ENCODE measurements at places on chromosomes 1 and 21.

- no peak for DNase-seq
These were observed 1.8 kb downstream of the NHLH2 start for GRCh38 chr1:115839029-115839678.

DNA sequence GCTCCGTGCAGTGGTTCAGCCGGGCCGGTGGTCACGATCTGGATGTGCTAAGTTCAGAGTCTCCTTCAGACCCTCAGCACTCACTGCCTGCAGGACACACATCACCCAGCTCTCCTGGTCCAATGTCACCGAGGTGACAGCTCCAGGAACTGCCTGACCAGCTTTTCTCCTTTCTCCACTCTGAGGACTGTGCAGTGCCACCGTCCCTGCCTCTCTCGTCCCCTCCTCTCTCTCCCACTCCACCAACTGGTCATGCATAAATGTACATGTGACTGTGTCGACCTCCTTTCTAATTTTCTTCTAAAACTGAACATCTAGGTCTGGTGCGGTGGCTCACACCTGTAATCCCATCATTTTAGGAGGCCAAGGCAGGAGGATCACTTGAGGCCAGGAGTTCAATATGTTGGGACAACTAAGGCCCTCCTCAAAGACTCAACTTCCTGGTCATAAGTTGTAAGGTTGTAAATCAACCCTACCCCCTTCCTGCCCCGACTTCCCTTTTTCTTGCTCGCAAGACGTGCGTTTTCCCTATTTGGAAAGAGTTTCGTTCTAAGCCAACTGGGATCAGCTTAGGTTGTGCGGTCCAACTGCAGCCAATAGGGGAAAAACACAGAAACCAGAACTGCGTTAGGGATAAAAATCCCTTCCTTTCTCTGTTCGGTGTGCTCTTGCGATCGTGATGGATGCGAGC, 53.1 kb downstream of the MEGF6 start:
- DNase-seq = no peak

DNA sequence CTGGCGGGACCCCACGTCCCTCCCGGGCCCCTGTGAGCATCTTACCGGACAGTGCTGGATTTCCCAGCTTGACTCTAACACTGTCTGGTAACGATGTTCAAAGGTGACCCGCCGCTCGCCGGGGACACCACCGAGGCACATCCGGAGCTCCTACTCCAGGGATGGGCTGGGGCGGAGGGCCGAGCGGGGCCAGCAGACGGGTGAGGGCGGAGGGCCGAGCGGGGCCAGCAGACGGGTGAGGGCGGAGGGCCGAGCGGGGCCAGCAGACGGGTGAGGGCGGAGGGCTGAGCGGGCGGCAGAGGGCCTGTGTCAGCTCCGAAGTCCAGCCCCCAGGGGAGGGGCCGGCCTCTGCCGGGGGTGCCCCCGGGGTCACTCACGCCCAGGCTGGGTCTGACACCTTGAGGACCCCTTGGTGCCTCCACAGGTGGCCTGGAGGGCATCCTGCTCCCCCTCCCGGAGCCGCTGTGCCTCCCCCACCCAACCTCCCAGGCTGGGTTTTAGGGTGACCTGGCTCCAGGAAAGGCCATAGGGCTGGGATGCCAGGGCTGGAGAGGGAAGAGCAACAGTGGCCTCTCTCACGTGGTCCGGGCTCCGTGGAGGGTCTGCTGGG, 5.7 kb upstream of the TTLL10 start:
- no peak for DNase-seq

DNA sequence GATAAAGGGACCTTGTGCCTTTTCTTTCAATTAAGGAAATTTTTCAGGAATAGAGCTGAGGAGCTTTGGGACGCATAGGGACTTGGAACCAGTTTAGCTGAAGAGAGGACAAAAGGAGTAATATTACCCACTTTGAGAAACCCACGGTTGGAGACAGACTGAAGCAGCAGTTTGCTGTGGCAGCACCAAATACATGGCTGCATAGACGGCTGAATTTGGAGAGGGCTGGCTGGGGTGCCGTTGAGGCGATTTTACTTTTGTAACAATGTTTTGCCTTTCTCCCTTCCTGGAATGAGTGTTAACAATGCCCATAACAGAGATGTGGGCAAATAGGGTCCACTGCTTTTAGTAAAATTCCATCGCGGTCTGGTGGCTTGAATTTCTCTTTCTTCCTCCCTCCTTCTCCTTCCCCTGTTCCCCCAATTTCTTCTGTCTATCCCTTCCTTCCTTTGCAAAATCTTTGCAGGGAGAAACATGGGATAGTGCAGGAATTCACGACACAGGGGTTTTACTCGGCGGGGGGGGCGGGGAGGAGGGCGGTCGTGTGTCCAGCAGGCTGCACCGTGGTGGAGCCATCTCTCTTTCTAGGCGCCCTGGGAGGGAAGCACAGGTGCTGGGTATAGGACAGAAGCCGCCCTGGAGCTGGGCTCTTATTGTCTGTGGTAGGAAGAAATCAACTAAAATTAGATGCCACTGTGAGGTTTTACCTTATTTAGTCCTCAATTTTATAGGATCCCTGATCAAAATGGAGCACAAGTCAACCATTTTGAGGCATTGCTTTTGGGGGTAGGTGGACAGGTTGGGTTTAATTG, 6.8 kb downstream of the LHX4 start:
- DNase-seq = no peak

DNA sequence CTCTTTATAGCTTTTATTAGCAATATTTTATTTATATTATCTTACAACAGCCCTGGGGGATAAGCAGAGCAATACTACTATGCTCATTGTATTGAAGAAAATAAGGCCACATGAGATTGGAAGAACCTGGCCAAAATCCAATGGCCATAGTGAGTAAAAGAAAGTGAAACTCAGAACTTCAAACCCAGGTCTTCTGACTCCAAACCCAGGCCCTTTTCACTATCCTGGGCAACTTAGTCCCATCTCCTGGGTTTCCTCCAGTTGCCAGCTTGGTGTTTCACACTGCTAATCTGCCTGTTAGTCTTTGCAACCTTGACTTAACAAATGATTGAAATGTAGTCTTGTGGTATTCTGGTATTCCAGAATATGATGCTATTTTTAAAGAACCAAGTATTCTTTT, 22.4 kb upstream of the EXO1 start:
- DNase-seq = no peak

GRCh38 chr1:82168482-82168881, 367.7 kb downstream of the ADGRL2 start:
- DNase-seq = no peak

DNA sequence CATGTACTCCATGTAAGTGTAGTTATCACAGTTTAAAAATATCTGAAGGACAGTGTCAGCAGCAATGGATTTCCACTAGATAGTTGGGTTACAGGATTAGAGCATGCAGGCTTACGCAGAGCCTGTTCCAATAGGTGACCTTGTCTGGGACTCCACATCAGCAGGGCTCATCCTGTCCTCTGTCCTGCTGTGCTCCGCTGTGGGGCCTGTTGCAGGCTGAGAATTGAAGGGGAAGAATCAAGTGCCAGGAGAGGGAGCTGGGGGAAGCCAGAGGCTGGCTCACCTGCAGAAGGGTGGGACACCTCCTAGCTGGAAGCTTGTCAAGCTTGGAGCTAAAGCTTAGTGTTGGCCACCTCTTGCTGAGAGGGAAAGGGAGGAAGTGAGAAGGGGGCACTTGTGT, 62.8 kb downstream of the XCL2 start:
- no peak for DNase-seq

DNA sequence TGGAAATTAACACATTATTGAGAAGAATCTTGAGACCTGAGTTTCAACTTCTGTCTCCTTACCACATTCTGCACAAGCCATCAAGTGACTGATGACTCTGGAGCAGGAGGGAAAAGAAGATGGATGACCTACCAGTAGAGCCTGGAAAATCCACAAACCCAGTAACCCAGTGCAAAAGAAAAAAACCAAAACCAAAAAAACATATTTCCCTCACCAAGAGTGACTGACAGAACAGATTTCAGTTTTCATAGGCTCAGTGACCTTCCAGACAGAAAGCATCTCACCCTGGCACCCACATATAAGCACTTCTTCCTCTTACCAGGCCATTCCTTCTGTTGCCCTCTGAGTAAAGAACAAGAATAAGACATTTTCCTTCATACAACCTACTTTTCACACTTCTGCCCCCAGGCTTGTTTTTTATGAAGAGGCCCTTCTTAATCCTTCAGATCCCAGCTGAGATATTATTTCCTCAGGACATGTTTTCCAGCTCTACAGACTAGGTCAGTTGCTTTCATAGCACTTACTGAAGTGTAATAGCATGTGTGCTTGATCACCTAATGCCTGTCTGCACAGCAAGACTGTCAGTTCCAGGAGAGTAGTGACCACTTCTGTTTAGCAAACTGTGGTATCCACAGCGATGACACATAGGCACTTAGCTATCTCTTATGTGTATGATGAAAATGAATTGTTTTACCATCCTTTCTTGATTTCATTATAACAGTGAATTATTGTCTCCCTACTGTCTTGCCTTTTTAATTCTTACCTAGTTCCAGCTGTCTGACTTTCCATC, 4.0 kb downstream of the TSACC start:
- DNase-seq = no peak

- DNase-seq = no peak
These were observed 41.3 kb upstream of the TNFSF4 start for GRCh38 chr1:173248247-173248940.

DNA sequence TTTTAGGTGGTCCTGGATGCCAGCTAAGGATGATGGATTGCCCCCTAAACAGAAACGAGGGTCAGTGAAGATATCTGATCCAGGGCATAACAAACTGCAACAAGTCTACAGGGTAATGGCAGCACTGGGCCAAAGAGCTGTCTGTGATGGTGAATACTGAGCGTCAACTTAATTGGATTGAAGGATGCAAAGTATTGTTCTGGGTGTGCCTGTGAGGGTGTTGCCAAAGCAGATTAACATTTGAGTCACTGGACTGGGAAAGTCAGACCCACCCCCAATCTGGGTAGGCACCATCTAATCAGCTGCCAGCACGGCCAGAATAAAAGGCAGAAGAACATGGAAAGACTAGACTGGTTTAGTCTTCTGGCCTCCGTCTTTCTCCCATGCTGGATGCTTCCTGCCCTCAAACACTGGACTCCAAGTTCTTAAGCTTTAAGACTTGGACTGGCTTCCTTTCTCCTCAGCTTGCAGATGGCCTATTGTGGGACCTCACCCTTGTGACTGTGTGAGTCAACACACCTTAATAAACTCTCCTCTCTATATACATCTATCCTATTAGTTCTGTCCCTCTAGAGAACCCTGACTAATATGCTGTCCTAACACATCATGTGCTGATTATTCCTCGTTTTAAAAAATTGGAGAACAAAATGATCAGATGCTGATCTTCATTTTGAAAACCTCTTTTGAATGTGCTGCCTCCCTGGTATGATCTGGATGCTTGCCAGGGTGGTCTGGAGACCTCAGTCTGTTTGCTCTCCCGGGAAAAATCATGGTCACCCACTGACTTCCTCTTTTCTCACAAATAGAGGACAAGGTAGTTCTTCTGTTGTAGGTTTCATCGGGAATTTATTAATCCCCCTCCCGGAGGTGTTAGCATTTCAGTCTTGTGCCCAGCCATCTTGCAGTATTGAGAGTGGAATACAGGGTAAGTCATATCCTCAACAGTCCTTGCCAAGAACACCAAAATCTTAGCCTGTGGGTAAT, 234.7 kb downstream of the SETD4 start:
- no peak for DNase-seq
